ENCODE measurements at places on chromosomes 11 and 22.

DNA sequence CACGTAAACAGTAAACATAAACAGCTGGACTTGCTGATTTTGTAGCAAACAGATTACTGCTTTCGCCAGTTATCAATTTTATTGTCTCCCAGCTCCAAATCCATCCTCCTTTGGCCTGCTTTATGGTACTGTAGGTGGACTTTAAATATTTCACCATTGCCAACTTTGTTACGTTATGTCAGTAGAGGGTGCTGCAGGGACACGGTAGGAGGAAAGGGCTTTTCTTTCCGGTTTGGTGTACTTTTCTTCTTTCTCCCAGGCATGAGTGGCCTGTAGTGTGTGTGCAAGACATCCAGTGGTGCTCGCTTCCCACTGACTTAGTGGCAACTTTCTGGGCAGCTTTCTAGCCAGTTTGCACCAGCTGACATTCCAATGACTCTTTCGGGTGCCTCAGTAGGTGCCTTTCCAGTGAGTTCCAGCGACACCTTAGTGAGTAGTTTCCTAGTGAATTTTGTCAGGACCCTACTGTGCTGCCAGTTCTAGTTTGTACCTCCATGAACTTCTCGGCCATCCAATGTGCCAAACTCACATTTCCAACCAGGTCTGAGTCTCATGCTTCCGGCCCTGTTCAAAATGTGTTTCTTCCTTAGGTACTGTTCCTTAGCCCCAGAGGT, 267.6 kb upstream of the TENM4 start:
- peak; percentile 50 for DNase-seq

DNA sequence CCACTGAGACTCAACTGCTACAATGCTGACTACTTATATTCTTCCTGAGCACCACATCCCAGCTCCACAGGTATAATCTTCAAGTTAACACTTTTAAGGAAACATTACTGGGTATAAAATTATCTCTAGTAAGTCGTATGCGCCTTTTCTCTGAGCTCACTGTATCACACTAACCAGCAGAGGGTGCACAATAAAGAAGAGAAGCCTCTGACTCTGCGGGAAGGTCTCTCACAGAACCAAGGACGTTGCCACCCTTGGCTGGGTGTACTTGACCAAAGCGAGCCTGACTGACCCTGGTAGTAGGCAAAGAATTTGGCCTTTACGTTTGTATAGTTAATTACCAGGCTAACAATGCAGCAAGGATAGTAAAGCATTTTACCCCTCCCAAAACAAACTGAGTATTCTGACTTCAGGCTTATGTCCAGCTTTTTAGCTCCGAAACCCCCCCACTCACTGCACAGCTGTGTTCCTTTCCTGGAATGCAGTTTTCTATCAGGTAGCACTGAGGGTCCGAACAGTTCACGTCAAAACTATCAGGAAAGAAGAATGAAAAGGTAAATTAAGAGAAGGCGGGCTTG, at the start of gene BTBD18:
TSS of gene BTBD18 (minus strand) at position 144 of the 578 bp plus-strand sequence. CDS start 631 bp downstream, outside the sequence.
- peak; percentile 72 for DNase-seq

- DNase-seq: peak; percentile 96
Measured at GRCh38 chr11:130103296-130103814, 33.7 kb downstream of the APLP2 start.

DNA sequence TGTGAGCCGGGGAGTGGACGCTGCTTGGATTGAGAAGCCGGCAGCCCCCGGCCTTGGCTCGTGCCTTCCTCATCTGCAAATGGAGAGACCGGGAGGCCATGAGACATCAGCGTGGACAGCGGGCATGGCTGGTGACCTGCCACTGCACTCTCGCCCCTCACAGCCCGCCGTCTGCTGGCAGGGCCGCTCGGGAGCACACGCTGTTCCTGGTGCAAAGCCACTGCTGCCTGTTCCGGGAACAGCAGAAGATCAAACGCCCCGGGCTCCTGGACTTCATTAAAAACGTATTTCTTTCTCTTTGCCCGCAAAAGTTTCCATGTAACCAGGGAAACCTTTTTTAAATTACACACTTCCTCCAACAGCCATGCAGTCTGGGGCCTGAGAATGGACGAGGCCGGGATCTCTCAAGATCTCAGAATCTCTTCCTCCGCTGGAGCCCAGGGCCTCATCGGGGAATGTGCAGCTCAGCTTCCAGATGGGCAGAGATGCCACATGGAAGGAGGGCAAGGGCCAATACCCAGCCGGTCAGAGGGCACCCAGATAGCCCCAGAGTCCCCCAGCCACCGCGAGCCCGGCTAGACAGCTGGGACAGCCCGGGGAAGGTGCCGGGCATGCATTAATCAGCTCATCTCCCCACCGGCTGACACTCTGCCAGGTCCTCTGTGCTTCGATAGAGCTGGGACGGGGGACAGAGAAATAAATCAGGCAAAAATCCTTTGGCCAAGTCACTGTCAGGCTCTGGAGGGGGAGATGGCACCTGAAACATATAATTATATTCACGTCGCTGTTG, 62.8 kb upstream of the PRR5 start:
- no peak for DNase-seq

GRCh38 chr11:126739499-126740145, 260.9 kb downstream of the KIRREL3 start:
- DNase-seq: no peak

GRCh38 chr11:116656011-116656410, 116.8 kb downstream of the BUD13 start:
- no peak for DNase-seq

- DNase-seq: peak; percentile 87
Measured at GRCh38 chr22:29306175-29306834, at the start of gene GAS2L1. TSS of gene GAS2L1 (plus strand) at chr22:29306650. CDS start at chr22:29308106, 1,456 bp downstream.

DNA sequence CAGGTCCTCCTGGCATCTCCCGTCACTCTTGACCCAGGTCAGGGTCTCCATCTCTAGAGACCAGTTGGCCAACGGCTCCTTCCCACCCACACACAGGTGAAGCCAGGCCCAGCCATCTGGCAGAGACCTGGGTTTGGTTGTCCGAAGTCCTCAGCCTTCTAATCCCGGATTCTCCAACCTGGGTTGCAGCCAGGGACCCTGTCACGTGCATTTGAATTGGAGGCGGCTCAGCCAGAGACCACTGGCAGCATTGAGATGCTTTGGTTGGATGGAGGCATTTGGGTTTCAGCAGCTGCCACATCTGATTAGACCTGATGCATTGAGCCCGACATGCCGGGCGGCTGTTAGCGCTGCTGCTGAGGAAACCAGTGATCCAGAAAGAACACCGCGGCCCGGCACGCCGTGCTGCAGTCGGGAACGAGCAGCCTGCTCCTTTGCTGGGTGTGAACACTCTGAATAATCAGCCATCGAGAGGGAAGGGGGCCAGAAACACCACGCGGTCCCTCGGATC, 163.2 kb downstream of the BRD1 start:
- no peak for DNase-seq

- no peak for DNase-seq
Measured at GRCh38 chr11:14312736-14313438, 46.1 kb downstream of the RRAS2 start.

GRCh38 chr11:18490319-18490718, 34.7 kb downstream of the LDHAL6A start:
- no peak for DNase-seq

DNA sequence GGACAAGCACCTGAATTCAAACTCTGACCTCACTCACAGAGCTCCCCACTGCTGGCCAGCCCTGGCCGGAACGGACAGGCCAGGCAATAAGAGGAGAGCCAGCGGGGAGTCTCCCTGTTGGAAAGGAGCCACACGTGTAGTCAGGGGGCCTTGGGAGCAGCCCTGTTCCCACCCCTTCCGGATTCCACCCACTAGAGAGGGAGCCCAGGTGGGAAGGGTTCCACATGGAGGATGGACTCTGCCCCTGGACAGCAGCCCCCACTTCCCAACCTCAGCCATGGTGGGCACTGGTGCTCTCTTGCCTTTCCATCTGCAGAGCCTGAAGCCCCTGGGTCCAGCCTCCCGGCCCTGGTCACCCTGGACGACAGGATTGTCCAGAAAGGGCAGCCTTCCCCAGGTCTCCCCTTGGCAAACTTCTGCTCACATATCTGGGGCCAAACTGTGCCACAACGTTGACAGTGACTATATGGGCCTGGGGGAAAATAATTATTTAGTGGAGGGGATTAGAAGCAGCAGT, 7.5 kb upstream of the APOBEC3A start:
- no peak for DNase-seq

GRCh38 chr22:26273011-26273675, 103.9 kb downstream of the SEZ6L start:
- no peak for DNase-seq

DNA sequence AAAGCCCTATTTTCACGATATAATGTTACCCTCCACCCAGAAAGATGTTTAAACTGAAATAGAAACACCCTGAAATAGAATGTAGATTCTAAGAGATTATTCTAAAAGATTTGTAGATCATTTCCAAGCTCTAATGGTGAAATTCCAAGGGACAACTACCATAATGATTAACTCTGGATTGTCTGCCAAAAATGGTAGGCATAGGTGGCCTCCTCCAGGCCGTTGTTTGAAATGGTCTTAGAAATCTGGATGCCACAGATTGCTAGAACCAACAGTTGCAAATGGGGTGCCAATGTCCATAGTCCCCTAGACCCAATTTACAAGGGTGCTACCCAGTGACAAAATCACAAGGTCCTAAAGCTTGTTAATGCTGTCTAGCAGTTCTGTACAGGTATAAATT, 6.7 kb upstream of the SLC6A5 start:
- DNase-seq: no peak

DNA sequence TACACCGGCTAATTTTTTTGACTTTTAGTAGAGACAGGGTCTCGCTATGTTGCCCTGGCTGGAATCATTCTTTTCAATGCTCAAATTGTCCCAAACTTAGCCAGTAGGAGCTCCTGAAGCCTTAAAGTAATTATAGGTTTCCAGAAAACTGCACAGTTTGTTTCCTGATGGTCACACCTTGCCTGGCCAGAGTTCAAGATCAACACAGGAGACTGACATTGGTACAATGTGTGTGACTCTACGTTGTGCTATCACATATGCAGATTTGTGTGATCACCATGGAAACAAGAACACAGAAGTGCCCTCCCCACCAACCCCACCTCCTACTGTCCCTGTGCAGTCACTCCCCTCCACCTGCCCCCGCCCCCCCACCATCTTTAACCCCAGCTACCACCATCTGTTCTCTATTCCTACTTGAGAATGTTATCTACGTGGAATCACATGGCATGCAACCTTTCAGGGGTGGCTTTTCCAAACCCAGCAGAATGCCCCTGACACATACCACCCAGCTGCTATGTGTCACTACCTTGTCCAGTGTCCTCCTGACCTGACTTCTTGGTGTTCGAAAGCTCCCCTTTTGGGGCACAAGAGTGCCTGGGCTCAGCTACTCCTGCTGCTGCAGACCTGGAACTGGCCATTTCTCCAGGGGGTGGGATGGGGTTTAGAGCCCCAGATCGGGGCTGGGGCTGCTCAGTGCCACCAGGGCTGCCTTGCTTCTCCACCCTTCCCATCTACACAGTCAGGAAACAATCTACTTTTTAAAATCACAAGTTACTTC, 6.1 kb upstream of the NAP1L4 start:
- no peak for DNase-seq

DNA sequence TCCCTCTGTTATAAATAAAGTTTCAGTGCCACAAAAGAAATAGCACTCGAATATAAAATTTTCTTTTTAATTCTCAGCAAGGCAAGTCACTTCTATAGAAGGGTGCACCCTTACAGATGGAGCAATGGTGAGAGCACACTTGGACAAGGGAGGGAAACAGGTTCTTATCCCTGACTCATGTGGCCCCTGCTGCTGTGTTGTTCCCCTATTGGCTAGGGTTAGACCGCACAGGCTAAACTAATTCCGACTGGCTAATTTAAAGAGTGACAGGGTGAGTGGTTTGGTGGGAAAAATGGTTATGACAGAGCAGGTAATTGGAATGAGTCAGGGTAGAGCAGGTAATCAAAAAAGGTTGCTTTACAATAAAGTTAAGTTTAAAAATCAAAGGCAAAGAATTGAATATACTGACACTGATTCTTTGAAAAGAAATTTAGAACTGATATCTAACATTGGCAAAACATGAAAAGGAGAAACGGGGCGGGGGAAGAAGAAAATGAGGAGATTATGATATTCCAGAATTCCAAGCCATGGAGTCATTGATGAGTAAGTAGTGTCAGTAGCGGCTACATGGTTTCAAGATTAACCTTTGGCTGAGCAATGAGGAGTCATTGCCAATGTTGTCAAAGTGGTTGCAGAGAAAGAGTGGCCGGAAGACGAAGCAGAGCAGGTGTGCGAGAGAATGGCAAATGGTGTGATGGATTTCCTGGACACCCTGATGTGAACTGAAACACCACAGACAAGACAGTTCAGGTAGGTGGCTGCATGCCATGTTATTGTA, 48.4 kb upstream of the MRGPRX1 start:
- DNase-seq: no peak

- no peak for DNase-seq
Measured at GRCh38 chr11:115544422-115544948, 40.3 kb upstream of the CADM1 start.

DNA sequence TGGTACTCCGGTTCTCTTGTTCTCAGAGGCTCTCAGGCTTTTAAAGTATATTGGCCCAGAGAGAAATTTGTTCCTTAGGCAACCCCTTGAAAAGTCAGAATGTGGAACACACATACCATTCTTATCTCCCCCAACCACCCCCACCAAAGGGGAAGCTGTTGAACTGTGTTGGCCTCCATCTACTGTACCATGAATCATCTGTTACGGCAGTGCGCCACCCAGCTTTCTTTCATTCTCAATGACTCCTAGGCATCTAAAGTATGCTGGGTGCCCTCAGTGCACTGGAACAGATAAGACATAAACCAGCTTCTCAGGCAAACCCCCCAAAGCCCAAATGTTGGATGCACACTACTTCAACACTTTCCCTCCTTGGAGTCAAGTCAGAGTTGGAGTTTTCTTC, 696.2 kb upstream of the TENM4 start:
- DNase-seq: peak; percentile 6

- DNase-seq: peak; percentile 56
Measured at GRCh38 chr11:122711831-122712381, 56.4 kb downstream of the UBASH3B start.

DNA sequence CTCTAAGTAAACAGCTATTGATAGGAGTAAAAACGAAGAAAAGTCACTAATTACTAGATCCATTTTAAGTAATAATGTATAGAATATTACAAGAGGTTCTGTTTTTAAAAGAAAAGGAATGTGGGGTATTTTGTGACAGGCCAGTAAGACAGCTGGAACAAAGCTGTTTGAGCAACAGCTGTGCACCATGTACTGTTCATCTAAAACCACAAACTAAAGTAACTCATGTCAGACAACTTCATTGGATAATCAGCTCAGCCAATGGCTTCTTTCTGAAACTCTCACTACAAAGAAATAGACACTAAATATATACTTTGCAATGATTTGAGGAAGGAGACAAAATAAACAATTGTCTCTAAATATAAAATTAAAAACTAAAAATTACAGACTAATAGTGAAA, 16.1 kb downstream of the RRAS2 start:
- peak; percentile 68 for DNase-seq

- no peak for DNase-seq
Measured at GRCh38 chr11:133239575-133239974, 292.7 kb downstream of the OPCML start.

DNA sequence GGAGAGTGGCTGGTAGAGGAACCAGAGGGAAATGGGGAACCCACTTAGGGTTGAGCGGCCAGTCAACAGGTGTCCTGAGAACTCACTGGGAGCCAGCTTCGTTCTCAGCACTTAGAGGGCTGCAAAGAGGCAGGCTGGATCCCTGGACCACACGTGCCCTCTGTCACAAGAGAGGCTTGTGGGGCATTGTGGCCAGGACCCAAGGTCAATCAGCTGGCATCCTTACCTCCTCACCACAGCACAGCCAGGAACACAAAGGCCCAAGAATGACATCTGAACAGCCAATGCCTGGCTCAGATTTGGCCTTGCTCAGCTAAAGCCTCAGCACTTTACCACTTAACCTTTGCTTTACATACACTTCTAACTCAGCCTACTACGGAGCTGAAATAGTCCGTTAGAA, 7.4 kb downstream of the MAPK8IP1 start:
- no peak for DNase-seq
